ENCODE measurements at places on chromosomes 16 and 17. TPM values are rescaled to one million over a fixed set of nuclear protein-coding genes. Genes with fewer than 3 reads are reported as not detected.

GRCh38 chr16:77790912-77791311 lies 2.5 kb downstream of the VAT1L start:
- DNase-seq: no peak

DNA sequence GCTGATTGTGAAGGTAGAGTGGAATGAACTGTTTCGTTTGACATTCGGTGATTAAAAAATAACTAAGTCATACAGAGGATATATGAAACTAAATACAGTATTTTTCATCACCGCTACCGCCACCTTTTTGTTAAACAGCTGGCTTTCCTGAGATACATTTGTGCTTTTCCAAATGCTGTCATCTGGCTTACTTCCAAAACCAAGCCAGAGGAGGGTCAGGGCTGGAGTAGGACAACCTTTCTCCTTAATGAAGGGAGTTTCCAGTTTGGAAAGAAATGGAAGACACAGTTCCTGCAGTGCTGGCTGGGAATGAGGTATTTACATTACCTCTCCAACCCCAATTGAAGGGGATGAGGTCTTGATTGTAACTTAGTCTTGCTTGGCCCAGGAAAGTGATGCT lies 3.2 kb downstream of the TNRC6C start:
- DNase-seq: no peak

The UMOD gene
- not detected for total RNA-seq

- no peak for DNase-seq
These were observed 3.7 kb upstream of the CACNA1G start for GRCh38 chr17:50556803-50557202.

The GPR139 gene
- total RNA-seq: not detected

The MT1G gene
- total RNA-seq: 64.1 TPM

The CFAP52 gene
- 0.67 TPM for total RNA-seq

DNA sequence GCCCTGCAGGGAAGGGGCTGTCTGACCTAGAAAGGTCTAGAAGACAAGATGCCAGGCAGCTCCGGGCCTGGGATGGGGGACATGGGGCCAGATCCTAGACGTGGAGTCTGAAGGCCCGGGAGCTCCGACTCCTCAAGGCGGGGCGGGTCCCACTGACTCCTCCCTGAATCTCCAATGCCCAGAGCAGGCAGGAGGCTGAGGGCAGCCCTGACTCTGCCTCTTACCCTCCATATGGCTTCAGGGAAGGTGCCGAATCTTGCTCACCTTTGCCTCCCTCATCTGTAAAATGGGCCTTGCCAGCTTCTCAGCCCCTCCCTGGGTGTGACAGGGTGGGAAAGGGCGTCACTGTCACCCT lies 14.8 kb downstream of the VASN start:
- DNase-seq: no peak

The IGFALS gene
- total RNA-seq: 11.2 TPM

- DNase-seq: no peak
These were observed 35.5 kb downstream of the SOST start for GRCh38 chr17:43722870-43723665.

GRCh38 chr16:30064729-30065101 lies 845 bp upstream of the ALDOA start:
- DNase-seq: no peak

The CD79B gene
- total RNA-seq: 0.57 TPM

- DNase-seq: no peak
These were observed 17.8 kb downstream of the PLLP start for GRCh38 chr16:57266531-57267260.

- DNase-seq: no peak
These were observed 21.8 kb upstream of the ITGB3 start for GRCh38 chr17:47231866-47232265.

- DNase-seq: no peak
These were observed 6.0 kb downstream of the ZNF688 start for GRCh38 chr16:30565526-30565925.

DNA sequence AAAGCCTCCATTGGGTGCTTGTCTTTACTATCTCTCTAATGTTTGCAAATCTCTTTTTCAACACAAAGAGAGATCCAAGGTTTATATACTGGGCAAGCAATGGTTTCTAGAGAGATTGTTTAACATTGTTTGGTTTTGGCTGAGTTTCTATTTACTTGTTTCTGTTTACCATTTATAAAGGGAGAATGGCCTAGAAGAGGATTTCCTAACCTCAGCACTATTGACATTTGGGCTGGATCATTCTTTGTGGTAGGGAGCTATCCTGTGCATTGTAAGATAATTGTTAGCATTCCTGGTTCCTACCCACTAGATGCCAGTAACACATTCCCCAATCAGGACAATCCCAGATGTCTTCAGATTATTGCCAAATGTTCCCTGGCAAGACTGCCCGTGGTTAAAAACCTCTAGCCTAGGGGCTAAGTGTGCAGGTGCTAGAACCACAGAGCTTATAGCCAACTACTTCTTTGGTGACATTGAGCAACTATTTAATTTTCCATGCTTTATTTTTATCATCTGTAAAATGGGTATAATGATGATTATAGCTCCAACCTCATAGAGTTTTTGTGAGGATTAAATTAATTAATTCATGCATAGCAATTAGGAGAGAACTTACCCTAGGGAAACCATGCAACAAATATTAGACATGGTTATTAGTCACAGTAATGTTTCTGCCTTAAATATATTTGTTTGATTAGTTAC lies 413.9 kb upstream of the MAF start:
- DNase-seq: no peak

- DNase-seq: peak; percentile 67
These were observed 362.6 kb downstream of the CNTNAP4 start for GRCh38 chr16:76639685-76640289.

DNA sequence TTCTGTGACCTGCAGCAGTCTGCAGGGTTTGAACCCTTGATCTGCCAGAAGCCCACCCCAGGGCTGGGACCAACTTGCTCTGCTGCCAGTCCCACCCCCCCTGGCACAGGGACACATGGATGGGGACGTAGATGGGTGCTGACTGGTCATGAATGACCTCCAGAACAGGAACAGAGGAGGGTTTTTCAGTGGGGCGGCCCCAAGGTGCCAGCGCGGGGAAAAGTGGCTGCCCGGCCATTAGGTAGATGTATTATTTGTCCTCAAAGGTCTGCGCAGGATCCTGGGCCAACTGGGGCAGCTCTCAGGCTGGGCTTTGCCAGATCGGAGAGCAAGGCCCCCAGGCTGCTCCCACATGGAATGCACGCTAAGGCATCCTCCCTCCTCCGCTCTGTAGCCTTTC lies 265.2 kb upstream of the TNRC6C start:
- no peak for DNase-seq

The TMEM220 gene
- total RNA-seq: 11.6 TPM

The TNP2 gene
- total RNA-seq: not detected

DNA sequence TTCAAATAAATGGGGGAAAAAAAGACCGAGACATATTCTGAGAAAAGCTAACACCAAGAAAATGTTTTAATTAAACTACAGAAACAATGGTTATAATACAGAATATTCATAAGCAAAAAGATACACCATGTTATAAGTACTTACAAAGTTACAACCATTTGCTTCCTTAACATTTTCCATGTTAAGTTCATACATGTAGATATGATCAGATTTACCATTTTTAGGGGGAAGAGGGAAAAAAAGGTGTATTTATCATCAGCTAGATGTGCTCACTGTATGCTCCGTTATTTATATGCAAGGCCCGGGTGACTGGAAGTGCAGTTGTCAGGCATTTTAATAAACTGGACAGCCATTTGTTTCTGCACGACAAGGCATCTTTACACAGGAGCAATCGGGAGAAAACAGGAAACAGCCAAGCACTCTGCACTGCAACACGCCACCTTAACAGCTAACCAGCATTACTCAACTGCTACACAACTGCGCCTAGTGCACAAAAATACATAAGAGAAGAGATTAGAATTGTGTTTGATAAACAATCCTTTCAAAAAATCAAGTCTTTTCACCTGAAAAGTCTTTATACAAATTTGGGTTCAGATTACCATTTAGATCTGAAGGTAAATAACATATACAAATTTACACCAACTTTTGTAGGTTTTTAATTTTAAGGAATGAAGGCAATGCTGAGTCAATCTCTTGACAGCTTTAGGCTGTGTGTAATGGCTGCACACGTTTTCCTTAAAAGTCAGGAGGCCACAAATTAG lies 2.9 kb downstream of the SRSF2 start:
- no peak for DNase-seq

DNA sequence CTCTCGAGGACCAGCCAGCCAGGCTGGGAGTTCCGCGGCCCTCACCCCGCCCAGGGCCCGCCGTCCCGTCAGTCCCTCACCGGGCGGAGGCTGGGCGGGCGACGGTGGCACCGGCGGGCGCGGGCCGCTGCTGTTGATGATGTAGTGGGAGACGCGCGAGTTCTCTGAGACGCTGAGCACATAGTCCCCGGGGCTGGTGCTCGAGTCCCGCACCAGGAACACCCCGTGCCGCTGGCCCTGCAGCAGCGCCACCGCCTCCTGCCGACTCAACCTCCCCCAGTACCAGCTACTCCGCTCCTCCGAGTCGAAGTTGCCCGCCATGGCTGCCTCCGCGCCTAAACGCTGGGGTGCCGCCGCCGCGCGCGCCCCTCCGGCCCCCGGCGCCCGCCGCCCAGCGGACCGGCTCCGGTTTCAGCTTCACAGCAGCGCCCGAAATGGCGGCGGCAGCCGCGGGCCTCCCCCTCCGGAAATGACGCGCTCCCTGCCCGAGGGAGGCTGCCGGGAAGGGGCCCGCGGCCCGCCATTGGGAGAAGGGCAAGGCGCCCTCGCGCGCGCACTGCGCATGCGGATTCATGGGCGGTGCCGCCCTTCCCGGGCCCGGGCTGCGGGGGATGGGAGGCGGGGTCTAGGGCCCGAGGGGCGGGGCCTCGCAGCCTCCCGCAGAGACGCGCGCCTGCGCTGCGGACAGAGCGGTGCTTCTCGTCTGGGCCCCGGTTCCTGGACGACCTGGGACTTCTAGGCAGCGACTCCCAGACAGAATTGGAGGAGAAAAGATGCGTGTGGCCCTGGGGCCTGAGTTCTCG lies at the start of gene CRK:
CRK (minus strand) TSS at position 436 of the 803 bp plus-strand sequence; CDS start at position 321, 115 bp downstream.
- peak; percentile 99 for DNase-seq

The CCL16 gene
- not detected for total RNA-seq

DNA sequence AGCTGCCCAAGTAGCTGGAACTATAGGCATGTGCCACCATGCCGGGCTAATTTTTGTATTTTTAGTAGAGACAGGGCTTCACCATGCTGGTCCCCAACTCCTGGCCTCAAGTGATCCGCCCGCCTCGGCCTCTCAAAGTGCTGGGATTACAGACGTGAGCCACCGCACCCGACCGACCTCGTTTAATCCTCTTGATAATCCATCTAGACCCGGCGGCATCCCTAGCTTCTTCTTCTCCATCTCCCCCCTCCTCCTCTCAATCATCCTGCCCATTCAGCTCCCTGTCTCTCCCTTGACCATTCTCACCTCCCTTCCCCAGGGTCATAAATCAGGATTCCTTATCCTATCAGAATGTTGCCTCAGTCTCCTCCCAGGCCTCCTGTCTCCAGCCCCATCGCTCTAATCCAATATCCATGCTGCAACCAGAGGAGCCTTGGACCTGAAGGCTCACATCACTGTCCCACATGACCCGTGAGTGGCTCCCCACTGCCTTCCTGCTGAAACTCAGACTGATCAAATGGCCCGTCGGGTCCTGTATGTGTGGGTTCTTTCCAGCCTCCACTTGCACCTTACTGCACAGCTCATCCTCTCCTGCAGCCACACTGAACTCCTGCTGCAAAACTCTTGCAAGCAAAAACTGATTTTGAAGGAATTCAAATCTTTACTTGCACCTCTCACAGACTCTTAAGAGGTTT lies 74.1 kb upstream of the CDH5 start:
- no peak for DNase-seq

DNA sequence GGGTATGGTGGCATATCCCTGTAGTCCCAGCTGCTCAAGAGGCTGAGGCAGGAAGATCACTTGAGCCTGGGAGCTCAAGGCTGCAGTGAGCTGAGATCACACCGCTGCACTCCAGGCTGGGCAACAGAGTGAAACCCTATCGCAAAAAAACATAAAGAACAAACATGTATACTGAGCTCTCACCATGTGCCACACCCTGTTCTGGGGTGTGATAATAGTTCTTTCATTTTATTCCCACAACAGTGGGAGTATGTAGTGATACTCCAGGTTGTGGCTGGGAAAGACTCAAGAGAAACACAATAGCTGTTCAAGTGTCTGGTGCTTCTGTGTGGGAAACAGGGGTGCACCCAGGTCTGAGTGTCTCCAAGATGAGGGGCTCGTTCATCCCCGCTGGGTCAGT lies 90.7 kb downstream of the SOCS1 start:
- no peak for DNase-seq

DNA sequence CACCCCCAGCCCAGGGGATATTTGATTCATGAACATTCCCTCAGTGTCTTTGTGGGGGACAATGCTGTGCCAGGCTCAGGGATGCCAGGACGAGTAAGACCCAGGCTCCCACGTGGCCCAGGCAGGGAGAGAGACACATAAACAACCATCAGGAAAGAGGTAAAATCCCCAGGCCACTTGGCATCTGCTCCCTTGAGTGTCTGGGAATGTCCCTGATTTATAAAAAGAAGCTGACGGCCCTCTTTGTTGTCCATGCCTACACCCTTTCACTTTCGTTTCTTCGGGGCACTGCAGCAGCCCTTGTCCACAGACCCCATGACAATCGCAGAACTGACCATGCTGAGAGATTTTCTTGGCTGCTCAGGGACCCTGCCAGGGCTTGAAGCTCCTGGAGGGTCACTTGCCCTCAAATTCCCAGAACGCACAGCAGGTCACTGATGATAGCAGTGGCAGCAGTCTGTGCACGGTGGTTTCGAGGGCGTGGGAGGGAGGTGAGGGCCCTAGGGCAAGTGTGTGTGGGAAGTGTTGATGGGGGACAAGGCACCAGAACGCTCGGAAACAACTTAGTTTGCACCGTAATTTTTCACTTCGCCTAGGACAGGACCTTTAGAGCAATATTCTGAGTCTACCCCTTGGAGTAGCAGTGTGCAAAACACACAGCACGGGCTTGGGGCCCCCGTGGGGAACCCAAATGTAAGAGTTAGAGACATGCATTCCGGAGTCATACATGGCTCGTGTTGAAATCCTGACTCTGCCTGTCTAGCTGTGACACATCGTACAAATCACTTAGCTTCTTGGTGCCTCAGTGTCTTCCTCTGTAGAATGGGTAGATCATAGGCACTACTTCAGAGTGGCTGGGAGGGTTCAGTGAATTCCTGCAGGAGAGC lies 4.7 kb downstream of the NOD2 start:
- DNase-seq: no peak

Data from hepatocyte (in vitro differentiated cells).